ENCODE measurements at places on chromosomes 3 and 15.
A peak's percentile ranks its signal among the peaks of the same experiment; 100 is the strongest.

DNA sequence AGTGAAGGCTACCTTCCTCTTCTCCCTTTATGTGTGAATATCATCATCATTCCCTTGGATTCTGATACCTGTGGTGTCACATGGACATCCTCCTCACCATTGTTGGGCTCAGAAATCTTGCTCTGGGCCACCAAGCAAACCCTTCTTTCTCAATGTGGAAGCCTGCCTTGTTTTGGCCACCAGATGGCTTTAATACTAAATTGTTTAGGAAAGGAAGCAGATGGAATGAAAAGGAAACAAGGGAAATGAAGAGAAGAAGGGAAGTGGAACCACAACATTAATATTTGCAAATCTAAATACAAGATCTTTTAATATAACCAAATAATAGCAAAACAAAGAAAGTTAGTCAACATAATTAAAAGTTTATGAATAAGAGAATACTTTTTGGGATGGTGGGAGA lies 14.0 kb downstream of the FAM227B start:
- no peaks in the 10 kb centered on the region for H3K27me3 ChIP-seq
- no peak overlapping the region for H3K27ac ChIP-seq
- DNase-seq: no peak
- no peaks in the 10 kb centered on the region for H3K4me1 ChIP-seq

- no peak overlapping the region for H3K4me3 ChIP-seq
- DNase-seq: no peak
These were observed 56.6 kb downstream of the BBX start for GRCh38 chr3:107579371-107579770.

DNA sequence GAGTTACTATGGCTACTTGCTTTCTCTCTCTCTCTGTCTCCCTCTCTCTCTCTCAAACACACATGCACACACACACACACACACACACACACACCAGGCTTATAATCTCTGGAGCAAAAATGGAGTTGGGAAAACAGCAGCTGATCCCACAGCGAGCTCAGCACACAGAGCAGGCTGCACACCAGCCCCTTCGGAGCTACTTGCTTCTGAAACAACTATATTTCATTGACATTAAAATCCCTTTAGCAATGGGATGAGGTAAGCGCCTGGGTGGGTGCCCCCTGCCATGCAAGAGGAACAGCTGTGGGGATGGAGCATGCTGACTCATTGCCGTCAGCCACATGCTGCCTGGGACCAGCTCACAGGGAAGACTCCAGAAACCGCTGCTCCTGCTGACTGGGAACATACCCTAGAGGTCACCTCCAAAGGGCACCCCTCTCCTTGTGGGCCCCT lies 45.7 kb downstream of the B3GNT5 start:
- H3K27me3 ChIP-seq: no peaks in the 10 kb centered on the region
- H3K36me3 ChIP-seq: peaks cover 5% of the 10 kb centered on the region
- no peak overlapping the region for H3K4me3 ChIP-seq
- no peak overlapping the region for H3K27ac ChIP-seq

DNA sequence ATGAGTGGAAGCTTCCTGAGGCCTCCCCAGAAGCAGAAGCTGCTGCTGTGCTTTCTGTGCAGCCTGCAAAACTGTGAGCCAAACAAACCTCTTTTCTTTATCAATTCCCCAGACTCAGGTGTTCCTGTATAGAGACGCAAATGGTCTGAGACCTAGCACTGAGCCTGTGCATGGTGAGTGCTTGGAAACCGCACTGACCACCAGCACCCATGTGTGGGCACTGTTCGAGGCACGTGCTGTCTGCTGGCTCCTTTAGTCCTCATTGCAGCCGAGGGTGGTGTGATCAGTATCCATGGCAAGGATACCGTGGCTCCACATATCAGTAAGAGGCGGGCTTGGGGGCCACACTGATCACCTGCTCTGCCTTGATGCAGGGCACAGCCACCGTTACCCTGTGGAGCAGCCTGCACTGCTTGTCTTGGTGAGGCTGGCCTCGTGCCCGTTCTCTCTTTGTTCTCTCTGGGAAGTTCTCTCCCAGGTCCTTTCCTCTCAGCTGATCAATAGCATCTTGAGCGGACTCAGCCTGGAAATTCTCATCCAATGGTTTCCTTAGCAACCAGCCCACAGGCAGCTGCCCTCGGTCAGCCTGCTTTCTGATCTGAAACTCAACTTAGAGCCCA lies 101.0 kb downstream of the PLXNA1 start:
- no peak overlapping the region for H3K4me3 ChIP-seq
- no peaks in the 10 kb centered on the region for H3K36me3 ChIP-seq
- no peak overlapping the region for H3K27ac ChIP-seq
- H3K4me1 ChIP-seq: no peaks in the 10 kb centered on the region
- no peak for DNase-seq
- no peaks in the 10 kb centered on the region for H3K27me3 ChIP-seq

- no peaks in the 10 kb centered on the region for H3K4me1 ChIP-seq
- no peak for DNase-seq
- no peaks in the 10 kb centered on the region for H3K27me3 ChIP-seq
These were observed 96.7 kb downstream of the ATP10A start for GRCh38 chr15:25766417-25766816.

GRCh38 chr3:52494886-52495495 lies at the start of gene STAB1:
TSS of gene STAB1 (plus strand) at chr3:52495338. CDS start at chr3:52495414, 76 bp downstream.
- peak within 1 kb of the TSS; percentile 12 for H3K4me3 ChIP-seq
- peaks cover 31% of the 10 kb centered on the region for H3K36me3 ChIP-seq
- peaks cover 17% of the 10 kb centered on the region for H3K4me1 ChIP-seq
- no peak for DNase-seq

DNA sequence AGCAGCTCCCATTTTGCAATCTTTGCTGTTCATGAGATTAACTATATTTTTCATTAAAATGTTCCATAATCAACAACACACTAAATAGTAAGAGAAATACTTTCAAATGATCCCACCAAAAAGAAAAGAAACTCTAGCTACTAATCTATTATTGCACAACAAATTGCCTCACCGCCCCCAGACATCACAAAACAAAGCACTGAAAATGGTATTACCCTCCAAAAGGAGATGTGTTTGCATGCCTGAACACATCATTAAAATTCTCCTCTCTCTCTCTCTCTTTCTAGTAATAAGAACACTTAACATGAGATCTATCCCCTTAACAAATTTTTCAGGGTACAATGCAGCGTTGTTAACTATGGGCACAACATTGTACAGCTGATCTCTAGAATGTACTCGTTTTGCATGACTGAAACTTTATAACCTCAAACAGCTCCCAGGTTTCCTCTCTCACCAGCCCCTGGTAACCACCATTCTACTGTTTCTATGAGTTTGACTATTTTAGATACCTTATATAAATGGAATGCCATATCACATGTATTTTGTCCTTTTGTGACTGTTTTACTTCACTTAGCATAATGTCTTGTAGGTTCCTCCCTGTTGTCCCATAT lies 33.1 kb downstream of the WNT5A start:
- H3K27me3 ChIP-seq: no peaks in the 10 kb centered on the region
- H3K4me1 ChIP-seq: no peaks in the 10 kb centered on the region
- DNase-seq: no peak

All from CD4-positive, alpha-beta T cell (primary cell).